ENCODE measurements at places on chromosomes 1 and 21.

DNA sequence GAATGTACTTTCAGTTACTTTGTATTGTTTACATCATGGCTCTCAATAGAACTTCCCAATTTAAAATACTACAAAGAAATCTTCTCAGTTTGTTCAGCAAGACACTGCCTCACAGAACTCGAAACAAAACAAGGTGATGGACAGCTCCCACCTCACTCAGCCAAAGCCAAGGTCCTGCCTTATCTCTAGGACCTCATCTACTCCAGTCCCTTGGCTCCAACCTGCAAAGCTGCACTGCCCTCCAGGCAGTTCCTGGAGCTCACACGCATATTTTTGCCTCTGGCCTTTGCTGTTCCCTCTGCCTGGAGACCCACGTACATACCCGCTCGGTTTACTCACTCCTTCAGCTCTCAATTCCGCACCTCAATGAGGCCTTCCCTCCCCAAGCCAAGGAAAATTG, 40.3 kb downstream of the MCOLN2 start:
- DNase-seq, result no peak

GRCh38 chr1:52603630-52604029, 1.5 kb downstream of the GPX7 start:
- DNase-seq, result no peak

GRCh38 chr1:77355010-77355409, 73.2 kb downstream of the AK5 start:
- DNase-seq, result no peak

DNA sequence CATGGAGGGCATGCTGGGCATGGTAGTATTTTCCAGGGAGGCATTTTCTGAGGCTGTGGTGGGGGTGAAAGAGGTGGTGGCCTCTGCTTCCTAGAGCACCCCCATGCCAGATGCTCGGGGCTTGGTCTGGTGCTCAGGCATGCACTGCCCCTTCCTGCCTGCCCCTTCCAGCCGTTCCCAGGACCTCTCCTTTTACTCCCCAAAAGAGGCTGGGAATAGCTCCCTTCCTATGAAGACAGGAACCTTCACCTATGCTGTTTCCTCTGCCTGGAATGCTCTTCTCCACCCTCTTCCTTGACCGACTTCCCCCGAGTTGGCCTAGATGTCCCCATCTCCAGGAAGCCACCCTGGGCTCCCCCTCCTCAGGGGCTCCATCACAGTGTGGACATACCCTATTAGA, 9.1 kb downstream of the EDN2 start:
- DNase-seq, result no peak

GRCh38 chr1:172154551-172154950, 265.9 kb upstream of the C1orf105 start:
- no peak for DNase-seq

DNA sequence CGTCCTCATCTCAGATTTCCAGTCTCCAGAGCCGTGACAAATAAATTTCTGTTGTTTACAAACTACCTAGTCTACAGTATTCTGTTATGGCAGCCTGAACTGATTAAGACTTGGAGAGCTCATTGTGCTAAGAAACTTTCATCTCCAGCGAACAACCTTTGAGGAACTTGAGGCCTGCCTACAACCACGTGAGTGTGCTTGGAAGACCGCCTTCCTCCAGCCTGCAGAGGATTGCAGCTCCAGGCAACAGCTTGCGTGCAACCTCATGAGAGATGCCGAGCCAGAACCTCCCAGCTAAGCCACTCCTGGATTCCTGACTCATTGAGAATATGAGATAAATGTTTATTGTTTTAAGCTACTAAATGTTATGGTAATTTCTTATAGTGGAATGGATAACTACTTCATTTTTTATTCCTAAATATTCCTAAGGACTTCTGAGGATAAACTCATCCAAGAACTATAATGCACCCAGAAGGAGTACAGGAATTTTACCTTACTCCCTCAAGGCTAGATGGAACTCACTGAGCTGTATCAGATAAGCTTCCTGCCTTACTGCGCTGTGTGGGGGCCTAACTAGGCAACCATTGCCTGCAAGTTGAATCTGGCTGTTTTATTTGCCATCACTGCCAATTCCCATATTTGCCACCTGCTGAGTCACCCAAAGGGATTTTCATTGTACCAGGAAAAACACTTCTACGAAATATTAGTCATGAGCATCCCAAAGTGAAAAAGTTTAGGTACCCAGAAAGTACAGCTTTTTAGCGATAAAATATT, 17.6 kb downstream of the FAM177B start:
- DNase-seq, result no peak

- no peak for DNase-seq
Observed at GRCh38 chr1:100234432-100234831, 15.2 kb downstream of the DBT start.

GRCh38 chr1:68181165-68181556, 51.2 kb downstream of the WLS start:
- no peak for DNase-seq

DNA sequence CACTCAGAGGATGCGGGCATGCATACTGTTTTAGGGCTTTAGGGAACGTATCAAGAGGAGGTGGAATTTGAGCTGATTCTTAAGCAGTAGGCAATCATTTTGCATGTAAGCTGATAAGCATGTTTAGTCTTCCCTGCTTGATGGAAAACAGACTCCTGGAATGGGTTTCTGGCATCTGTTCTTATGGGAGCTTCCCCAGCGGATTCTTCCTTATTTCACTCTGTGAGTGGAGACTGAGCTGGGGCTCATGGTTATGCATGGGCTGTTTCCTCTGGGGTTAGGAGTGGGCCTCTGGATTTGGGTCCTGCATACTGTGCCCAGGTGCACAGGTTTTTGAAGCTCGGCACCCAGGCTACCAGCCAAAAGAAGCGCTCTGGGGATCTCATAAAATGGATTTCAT, 93.4 kb downstream of the DIRAS3 start:
- DNase-seq, result no peak

- no peak for DNase-seq
Observed at GRCh38 chr1:47675721-47676120, 237.9 kb downstream of the FOXD2 start.

DNA sequence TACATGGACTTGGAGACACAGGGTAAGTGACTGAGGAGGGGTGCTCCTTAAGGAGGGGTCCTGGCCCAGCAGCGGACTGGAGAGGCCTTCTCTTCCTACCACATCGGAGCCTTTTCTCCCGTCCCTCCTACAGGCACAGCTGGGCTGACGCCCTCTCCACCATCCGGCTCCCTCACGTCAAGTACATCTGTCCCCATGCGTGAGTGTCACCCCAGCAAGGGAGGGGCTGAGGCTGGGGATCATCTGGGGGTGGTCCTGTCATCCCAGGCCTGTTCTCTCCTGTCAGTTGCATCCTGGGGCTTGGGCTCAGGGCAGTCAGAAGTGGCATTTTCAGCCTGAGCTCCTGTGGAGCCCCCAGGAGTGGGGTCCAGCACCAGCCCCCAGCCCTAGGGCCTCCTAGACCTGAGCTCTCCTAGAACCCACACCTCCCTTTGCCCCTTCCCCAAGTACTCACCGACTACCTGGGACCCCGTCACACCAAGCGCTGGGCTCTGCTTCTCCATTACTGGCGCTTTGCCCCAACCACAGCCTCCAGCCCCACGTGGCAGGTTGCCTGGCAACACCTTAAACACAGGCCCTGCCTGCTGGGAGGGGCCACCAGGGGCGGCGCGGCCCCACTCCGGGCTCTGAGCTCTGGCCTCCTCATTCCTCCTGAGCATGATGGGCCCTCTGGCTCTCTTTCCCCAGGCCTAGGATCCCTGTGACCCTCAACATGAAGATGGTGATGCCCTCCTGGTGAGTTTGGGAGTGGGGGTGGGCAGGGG, 2.3 kb downstream of the LYPLA2 start:
- DNase-seq, result no peak

Data from NCI-H1436 (cell line).